NCI-H524 treated with DMSO at 0.1 percent for 48 hours (cell line): ENCODE measurements at places on chromosomes 5 and 9.

DNA sequence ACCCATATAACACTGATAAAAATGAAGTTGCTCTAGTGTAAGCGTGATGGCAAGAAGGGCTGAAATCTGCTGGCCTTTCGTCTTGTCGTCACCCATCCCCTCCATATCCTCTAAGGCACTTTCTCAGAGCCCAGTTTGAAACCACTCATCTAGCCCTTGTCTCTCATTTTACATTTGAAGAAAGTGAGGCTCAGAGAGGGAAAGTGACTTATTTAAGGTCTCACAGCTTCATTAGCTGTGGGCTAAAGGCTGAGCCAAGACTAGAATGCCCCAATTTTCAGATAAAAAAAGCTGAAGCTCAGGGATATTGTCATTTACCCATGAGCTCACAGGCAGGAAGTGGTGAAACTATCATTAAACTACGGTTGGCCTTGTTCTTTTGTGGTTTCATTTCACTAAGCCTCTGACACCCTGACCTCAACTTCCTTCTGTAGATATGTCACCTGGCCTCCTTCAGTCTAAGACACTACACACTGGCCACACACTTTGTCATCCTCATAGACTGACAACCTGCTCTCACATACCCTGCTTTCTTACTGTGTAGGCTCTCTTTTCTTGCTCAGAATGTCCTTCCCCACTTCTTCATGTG lies 176.7 kb upstream of the DMAC1 start:
- DNase-seq: no peak

DNA sequence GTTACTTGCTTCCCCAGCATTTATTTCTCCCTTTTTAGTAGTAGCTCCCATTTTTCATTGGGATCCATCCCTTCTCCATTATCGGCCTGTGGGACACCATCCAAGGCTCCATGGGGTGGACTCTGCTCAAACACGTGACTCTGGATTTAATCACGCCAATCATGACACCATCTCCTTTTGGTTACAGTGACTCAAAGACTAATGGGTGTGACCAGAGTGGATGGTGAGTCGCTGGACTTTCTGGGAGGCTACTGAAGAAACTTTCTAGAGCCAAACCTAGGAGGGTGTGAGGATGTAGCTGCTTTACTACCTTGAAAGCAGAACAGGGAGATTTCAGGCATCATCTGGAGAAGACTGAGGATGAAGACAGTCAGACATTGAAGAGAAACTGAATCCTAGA lies 93.1 kb downstream of the PJA2 start:
- no peak for DNase-seq

DNA sequence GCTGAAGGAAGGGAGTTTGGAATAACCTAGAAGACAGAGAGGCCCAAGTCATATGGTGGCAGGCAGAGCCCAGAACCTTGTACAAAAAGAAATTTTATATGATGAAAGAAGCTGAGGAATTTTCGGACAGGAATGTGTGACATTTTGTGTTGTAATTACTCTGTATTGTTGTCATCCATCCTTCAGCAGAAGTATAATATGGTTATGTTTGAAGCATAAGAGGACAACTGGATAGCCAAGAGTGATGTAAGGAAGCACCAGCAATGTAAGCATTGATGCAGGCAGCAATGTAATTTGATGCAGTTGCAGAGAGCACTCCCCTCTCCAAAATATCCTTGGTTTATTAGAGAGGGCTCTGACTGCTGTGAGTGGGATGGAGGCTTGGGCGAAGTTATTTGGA lies 19.1 kb upstream of the SNX2 start:
- no peak for DNase-seq

DNA sequence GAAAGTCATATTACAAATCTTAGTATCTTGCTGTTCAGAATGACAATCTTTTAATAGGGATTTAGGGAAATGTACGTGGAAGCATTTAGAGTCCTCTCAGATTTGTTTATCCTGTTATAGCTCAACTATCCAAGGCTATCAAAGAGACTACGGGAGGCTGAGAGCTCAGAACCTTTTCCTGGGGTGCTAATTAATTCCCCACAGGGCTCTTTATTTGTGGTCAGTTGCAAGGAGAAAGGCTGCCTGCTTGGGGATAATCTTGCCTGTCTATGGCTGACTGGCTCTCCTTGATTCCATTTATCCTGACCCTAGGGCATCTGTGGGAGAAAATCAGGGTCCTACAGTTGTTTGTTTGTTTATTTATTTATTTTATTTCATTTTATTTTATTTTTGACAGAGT lies 28.0 kb upstream of the RPS23 start:
- DNase-seq: no peak
